ENCODE measurements at places on chromosomes 5 and 9.

- no peak for DNase-seq
Measured at GRCh38 chr5:143521141-143521540, 117.7 kb upstream of the NR3C1 start.

DNA sequence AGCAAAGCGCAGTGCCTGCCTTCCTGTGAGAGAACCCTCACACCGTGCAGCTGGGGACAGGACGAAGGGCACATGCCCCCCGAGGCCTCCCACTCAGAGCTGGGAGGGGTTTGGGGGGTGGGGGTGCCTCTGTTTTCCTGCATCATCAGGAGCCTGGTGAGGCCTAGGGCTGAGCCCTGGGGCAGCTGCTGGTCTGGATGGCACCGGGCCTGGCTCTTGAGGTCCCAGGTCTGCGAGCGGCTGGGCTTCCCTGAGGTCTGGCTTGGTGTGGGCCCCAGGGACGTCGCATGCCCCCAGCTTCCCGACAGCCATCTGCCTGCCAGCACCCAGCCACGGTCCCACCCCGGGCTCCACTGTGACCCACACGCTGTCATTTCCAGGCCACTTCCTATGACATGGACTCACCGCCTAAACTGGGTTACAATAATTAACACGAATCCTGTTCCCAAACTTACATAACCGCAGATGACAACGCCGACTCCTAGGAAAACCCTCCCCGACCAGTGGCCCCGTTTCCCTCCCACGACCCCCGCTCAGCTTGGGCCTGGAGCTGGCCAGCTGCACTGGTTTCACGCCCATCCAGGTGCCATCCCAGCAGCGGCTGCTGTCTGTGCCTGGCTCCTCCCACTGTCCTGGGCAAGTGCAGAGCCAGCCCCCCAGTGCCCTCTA, 8.7 kb downstream of the NACC2 start:
- no peak for DNase-seq

DNA sequence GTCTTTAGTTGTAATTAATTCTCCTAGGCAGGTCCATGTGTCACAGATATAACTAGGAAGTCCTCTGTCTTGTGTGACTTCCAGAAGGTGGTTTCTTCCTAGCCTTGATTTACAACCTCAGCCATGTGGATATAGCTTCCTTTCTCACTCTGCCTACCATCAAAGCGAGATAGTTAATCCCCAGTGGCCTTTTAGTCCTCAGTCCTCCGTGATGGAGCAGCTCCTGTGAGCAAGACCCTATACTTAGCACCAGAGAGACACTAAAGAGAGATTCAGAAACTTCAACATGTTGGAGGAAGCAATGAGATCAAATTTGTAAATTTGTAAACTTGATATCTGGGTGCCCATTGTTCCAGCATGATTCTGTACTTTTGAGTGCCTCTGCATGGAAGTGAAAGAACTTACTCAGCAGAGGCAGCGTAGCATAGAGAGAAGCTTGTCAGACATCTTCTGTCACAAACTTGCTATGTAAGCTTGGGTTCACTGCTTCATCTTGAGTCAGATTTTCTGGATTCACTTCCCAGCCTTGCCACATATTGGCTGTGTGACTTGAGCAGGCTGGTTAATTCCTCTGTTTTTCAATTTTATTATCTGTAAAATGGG, 170.2 kb upstream of the NR3C1 start:
- no peak for DNase-seq

GRCh38 chr9:117091529-117091928, 323.3 kb downstream of the ASTN2 start:
- no peak for DNase-seq

DNA sequence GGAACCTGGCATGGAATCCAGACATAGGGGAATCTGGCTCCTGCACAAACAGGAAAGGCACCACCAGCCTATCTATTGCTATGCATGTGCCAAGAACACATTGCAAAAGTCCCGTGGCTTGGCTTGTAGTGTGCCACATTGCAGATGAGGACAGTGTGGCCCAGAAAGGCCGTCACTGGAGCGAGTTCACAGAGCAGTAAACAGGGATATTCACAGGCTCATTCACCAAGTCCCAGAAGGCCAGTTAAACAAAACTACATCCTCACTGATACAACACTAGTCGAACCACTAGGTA, 39.6 kb upstream of the TRIM32 start:
- DNase-seq = no peak

DNA sequence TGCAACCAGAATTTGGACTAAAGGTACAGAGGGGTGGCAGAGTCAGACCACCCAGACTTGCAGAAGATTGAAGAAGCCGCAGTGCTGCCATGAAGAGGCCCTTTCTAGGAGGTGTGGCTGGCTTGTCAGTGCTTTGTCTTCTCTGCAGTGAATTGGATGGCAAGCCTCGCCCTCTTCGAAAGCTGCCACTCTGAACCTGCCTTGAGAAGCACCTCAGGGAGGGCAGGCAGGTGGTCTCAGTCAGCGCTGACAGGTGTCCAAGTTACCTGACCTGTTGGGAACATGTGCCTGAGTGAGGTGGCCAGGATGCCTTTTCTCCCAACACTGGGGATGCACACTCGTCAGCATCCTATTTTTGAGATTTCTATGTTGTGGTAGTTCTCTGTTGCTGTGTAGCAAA, 6.2 kb downstream of the TENT4A start:
- no peak for DNase-seq

DNA sequence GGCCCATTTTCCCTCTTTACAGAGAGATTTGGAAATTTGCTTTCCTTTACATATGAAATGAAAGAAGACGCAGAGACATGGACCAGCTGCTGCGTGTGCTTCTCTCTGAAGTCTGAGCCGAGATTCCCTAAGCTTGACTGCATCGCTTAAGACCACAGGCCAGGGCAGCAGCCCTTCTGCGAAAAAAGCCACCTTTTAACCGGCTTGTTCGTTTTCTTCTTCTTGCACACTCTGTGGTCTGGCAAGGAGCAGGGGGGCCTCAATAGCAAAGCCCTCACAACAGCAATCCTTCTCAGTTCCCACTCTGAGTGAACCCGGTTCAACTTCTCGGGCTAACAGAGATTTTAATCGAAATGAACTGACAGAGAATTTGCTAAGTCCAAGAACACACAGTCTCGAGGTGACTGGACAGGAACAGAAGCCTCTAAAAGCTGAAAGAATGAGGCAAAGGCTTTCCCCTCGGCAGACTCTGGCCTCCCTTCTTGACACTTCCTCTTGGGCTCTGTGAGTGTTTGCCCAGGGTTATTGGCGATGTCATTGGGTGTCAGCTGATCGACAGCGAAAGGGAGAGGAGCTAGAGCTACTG, 512.9 kb upstream of the KLF4 start:
- no peak for DNase-seq

DNA sequence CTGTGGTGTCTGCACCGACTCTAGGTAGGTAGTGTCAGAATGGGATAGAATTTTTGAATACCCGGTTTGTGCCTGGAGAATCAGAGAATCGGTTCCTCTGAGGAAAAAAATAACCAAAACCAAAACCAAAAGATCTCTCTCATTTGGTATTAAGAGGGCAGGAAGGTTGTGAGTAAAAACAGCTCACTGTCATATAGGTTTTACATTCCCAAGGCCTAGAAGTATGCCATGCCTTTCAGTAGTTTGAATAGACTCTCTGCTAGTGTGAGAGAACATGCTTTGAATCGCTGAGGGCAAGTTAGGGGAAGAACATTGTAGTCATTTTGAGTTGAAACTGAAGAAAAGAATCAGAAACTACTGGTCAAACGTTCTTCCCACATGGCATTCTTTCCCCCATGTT, 411.4 kb upstream of the CD180 start:
- DNase-seq = no peak

DNA sequence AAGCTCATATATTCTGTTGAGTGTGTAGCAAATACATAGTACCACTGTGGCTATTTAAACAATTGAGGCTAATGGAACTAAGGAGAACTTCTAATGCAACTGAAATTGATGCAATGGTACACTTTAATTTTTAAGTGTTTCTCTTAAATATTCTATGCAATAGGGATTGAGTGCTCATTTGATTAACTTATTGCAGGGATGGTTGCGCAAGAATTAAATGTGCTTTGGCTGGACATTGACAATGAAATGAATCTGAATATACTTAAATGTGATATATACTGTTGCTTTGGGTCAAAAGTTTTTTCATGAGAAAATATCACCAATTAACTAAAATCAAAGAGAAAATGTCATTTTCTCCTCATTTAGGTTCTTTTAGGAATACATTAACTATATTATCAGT, 227.1 kb downstream of the ARL15 start:
- DNase-seq = no peak

GRCh38 chr5:102670224-102670836, 84.8 kb upstream of the PAM start:
- DNase-seq = peak; percentile 38

- DNase-seq = no peak
Measured at GRCh38 chr9:88478246-88478645, 56.7 kb upstream of the NXNL2 start.

DNA sequence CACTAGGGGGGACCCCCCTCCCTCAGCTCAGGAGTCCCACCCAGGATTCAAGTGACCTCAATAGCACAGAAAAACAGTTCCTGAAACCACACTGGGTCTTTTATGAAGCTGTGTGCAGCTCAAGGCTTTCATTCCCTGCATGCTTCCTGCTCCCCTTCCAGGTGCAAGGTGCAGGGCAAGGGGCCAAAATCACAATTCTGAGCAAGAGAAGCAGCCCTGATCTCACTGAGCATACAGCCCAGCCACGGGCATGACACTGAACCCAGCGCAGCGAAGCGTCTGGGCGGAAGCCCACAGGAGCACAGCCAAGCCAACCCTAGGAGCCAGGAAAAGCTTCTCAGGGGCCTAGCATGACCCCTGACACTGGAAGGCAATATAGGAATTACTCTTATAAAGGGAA, 62.9 kb downstream of the IRX2 start:
- no peak for DNase-seq

GRCh38 chr5:14143841-14144585, 871 bp downstream of the TRIO start:
- DNase-seq = peak; percentile 53

DNA sequence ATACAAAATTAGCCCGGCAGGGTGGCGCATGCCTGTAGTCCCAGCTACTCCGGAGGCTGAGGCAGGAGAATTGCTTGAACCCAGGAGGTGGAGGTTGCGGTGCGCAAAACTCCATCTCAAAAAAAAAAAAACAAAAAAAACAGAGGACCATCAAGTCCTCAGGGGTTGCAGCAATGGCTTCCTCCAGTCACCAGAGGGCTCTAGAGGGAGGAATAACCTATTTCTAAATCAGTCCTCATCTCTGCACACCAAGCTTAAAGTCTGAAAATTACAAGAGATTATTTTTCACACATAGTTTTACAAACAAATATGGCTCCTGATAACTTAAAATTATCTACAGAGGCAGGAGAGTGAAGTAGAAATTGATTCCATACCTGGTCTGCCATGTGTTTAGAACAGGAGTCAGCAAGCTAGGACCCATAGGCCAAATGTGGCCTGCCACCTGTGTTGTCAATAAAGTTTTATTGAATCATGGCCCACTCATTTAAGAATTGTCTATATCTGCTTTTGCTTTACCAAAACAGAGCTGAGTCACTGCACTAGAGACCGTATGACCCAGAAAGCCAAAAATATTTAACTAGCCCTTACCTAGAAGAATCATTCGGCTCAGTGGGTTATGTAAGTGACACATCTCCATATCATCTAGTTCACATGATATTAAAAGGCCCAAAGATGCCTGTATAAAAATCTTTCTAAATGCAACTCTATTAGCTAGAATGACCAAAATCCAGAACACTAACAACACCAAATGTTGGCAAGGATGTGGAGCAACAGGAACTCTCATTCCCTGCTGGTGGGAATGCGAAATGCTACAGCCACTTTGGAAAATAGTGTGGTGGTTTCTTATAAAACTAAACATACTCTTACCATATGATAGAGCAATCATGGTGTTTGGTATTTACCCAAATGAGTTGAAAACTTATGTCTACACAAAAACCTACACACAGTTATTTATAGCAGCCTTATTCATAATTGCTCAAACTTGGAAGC, 207.7 kb downstream of the FRMD3 start:
- DNase-seq = no peak

DNA sequence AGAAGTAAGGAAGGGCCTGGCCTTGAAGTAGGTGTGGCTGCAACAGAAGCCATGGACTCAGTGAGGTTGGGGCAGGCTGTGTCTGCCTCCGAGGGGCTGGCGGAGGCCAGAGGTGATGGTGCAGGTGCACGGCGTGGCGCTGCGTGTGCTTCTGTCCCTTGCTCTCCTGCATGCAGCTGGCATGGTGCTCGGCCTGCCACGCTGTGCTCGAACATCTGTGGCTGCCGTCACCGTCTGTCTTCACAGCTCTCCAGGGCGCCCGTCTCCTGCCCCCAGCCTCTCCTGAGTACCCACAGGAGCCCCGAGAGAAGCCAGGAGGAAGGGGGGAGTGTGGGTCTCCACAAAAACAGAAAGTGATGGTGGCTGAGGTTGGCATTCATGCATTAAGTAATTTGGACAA, 193.7 kb downstream of the CACNA1B start:
- no peak for DNase-seq

- DNase-seq = no peak
Measured at GRCh38 chr9:128505414-128505765, 871 bp downstream of the GLE1 start.

DNA sequence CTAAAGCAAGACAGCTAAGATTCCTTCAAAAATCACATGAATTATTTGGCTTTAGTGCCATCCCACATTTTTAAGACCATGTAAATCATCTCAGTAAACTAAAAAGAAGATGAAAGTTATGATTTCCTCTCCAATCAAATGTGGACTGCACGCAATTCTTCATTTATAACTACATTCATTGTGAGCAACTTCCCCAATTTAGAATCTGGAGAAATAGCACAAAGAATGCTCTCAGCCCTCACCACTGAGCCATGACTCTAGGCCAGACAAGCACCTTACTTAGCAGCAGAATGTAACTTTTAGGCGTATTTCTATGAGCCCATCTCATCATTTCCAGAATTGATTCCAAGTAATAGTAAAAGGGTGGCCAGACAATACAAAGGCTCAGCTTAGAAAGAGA, 616.6 kb downstream of the TLE1 start:
- DNase-seq = no peak

DNA sequence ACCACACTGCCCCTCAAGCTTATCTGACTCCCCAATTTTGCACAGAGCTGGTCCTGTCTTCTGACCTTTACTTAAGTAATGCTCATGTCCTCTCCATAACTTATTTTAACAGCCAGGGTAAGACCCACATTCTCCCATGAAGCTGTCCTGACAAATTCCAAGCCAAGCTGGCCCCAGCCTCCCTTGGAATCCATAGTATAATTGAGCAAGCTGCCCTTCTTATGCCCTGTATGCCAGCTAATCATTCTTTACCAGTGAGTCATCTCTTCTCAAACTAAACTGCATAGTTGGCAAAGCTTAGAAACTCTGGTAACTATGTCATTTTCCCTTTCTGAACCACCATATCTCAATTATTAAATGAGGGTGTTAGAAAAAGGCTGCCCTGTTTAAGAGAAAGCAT, 92.4 kb downstream of the NFIB start:
- DNase-seq = peak; percentile 56
